ENCODE measurements at places on chromosomes 1 and 21.

DNA sequence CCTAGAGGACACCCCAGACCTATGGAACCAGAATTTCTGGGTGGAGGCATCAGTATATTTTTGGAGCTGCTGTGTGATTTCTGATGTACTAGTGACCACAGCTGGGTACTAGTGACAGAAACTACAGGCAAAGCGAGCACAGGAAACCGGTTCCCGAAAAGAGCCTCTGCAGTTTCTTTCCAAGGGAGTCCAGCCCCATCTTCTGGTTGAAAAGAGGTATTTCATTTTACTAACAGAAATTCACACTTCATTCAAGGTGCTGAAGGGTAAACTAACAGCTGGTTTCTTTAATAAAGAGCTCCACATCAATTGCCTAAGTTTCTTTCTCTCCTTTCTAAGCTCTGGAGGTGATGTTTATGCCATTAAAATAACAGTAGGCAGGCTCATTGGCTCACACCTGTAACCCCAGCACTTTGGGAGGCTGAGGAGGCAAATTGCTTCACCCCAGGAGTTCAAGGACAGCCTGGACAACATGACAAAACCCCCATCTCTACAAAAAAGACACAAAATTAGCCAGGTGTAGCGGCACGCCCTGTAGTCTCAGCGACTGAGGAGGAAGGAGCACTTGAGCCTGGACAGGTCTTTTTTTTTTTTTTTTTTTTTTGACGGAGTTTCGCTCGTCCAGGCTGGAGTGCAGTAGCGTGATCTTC, 22.0 kb downstream of the THAP3 start:
- DNase-seq: peak; percentile 57

GRCh38 chr1:208637181-208637580, 393.0 kb upstream of the PLXNA2 start:
- DNase-seq: no peak

- DNase-seq: no peak
Observed at GRCh38 chr1:18646091-18646785, 15.6 kb downstream of the PAX7 start.

DNA sequence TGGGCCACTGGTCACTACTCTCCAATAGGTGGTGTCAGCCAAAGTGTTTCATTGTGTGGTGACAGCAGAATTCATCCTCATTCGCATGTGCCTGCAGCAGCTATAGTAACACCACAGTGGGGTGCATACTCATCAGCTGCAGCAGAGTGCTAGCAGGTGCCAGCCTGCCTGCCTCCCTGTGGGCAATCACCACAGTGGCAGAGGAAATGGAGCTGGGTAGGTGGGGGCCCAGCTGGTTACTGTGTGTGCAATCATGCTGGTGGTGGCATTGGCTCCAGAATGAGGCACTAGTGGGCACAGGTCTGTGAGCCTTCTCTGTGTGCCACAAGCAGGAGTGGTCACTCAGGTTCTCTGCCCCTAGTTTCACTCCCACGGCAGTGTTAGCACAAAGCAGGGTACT, 579.2 kb downstream of the PTPRC start:
- DNase-seq: no peak

DNA sequence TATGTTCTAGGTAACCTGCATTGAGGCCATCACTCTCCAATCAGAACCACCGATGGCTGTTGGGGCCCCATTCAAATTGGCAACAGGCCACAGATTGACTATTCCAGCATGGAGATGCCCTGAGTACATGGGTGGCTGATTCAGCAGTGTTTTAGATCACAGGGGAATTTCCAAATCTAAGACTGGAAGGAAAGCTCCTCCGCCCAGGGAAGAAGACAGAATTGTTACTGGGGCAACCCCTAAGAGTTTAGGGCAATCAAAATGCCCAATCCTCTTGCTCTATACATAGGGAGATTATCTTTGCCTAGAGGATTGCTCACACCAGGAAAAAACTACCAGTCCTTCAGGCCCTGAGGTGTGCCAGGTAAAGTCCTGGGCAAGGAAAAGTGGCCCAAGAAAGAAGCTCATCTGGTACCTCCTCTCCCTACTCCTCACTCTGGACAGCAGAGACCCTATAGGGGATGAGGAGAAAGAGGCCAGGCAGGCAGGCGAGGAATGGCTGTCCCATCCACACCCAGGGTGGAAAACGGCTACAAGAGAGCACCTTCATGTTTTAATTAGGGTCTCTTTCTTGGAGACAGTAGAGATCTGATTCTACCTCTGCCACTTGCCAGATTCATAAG, 5.8 kb downstream of the S100A8 start:
- DNase-seq: no peak

DNA sequence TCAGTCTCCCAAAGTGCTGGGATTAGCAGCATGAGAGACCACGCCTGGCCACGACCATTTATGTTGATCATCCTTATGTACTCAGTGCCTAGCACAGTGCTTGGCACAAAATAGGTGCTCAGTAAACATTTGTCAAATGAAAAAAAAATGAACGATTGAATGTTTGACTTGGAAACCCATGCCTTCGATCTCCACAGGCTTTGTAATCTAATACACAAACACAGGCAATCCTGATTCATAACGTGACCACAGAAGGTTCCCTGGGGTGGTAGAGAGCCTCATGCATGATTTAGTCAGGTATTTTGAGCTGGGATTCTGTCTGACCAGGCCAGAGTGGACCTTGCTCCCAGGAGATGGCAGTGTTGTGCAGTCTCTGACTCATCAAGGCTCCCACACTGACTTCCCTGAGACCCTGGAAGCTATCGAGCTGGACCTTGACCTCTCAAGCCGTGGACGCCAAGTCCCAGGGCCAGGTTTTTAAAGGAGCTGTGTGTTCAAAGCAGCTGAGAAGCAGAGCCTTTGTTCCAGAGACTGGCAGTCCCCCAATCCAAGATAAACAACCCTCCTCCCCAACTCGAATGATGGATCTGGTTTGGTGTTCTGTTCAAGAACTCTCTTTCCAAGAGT, 81.1 kb downstream of the PGM1 start:
- peak; percentile 9 for DNase-seq

DNA sequence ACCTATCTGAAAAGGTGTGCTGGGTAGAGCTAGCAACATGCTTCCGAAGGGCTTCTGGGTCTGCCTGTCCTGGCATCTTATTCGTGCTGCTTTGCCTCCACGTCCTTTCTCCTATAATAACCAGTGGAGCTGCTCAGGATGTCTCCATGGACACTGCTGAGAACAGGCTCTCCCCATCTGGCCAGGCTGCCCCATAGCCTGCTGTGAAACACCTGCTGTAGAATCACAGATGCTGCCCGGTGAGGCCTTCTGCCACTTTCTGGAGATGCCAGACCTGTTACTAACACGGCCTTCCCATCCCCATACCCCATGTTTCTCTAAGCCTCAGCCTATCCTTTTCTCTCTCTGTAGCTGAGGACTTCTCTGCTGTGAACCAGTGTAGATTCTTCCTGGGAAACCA, 120.5 kb downstream of the IER5 start:
- no peak for DNase-seq

- DNase-seq: no peak
Observed at GRCh38 chr1:157104598-157105293, 5.1 kb upstream of the ETV3L start.

- DNase-seq: peak; percentile 22
Observed at GRCh38 chr1:78045926-78046778, at the start of gene GIPC2. TSS of gene GIPC2 (plus strand) at chr1:78045966. CDS start at chr1:78046095, 129 bp downstream.

DNA sequence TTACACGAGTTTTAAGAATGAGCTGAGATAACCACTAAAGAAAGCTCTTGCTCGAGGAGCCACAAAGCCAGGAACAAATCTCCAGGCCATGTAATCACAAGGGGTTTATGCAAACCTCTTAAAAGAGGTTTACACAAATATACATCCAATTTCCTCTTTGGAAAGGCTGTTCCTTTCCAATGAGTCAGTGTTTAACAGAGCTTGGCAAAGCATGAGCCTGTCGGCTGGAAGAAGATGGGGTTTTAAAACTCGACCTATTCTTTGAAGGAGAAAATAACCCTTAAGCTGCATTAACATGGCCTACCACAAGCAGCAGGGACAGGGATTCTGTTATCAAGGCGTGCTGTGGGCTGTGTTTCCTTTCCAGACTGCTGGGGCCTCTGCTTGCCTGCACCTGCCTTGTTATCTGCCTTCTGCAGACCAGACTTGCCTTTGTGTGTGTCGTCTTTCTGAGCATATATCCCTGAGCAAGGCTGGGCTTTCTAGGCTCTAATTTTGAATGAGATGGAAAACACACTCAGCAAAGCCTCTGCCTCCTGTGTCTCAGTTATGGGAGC, 40.6 kb upstream of the CYP2J2 start:
- no peak for DNase-seq

GRCh38 chr1:147292012-147292411, 49.5 kb downstream of the CHD1L start:
- no peak for DNase-seq
